ENCODE measurements at places on chromosomes 3 and 15. TPM values are rescaled to one million over a fixed set of nuclear protein-coding genes. Genes with fewer than 3 reads are reported as not detected.

The COL8A1 gene
- 7.6 TPM for total RNA-seq

GRCh38 chr3:165830746-165831145 lies 6.5 kb downstream of the BCHE start:
- no peak for DNase-seq

GRCh38 chr15:29962407-29962806 lies 120.3 kb upstream of the GOLGA8J start:
- no peak for DNase-seq

- DNase-seq, result no peak
These were observed 98.9 kb upstream of the SPRED1 start for GRCh38 chr15:38153781-38154180.

The CHSY1 gene
- 12.6 TPM for total RNA-seq

DNA sequence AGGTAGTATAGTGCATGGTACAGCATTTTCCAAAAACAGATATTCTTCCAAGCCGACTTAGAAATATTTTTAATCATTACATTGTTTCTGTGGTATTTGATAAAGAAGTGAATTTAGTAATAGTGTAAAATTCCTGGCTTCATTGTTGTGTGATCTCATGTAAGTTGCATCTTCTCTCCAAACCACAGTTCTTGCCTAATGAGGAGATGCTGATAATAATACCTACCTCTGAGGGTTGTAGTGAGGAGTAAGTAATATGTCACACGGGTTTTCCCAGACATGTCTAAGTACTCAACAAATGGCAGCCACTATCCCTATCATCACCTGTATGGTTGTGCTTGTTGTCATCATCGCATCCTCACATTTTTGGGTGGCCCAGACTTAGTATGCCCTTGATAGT lies 167.3 kb downstream of the SLCO3A1 start:
- no peak for DNase-seq

GRCh38 chr3:22013641-22014040 lies 262.6 kb upstream of the ZNF385D start:
- no peak for DNase-seq
